CD4-positive, alpha-beta T cell treated with Interferon gamma for 1 hour (primary cell): ENCODE measurements at places on chromosomes 7 and 10.

GRCh38 chr7:23514755-23515154 is 17.0 kb downstream of the TRA2A start:
- no peak for DNase-seq

- no peak for DNase-seq
Measured at GRCh38 chr7:150339409-150339809, 2.0 kb downstream of the RARRES2 start.

DNA sequence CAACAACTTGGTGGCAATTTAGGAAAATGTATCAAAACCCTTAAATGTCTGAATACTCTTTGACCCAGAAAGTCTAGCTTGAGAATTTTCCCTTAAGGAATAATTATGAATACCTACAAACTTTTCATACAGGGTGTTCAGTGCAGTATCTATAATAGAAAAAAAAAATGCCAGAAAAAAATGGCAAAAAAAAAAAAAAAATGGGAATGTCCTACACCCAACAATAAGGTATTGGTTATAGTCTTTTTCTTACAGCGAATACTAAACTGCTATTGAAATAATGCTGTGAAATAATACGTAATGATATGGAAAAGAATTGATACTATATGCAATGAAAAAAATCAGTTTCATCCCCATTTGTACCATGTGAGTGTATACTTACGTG is 44.3 kb downstream of the ZNF800 start:
- no peak for DNase-seq

GRCh38 chr10:71038091-71038633 is 149.8 kb upstream of the PCBD1 start:
- DNase-seq = no peak

DNA sequence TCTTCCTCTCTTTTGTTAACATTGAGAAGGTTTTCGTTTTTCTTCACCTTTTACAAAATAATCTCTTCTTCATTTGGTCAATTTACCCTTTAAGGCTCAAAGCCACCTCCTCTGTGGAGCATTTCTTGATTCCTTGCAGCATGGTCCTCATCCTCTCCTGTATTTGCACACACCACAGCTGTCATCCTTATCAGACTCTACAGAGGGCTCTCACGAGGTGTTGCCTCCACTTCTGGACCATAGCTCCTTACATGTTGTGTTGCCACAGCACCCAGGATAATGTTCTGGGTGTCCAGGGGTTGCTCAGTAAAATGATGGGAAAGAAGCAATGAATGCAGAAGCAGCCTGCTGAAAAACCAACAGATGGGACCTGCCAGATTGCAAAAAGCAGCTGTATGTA is 192.8 kb downstream of the SH2D4B start:
- no peak for DNase-seq

GRCh38 chr7:26868841-26869495 is 4.6 kb upstream of the SKAP2 start:
- no peak for DNase-seq

GRCh38 chr10:74289951-74290350 is 138.9 kb downstream of the ADK start:
- no peak for DNase-seq

- no peak for DNase-seq
Measured at GRCh38 chr7:80330434-80330833, 181.4 kb downstream of the GNAT3 start.

GRCh38 chr10:87054373-87055295 is 34.5 kb downstream of the FAM25A start:
- DNase-seq = no peak

DNA sequence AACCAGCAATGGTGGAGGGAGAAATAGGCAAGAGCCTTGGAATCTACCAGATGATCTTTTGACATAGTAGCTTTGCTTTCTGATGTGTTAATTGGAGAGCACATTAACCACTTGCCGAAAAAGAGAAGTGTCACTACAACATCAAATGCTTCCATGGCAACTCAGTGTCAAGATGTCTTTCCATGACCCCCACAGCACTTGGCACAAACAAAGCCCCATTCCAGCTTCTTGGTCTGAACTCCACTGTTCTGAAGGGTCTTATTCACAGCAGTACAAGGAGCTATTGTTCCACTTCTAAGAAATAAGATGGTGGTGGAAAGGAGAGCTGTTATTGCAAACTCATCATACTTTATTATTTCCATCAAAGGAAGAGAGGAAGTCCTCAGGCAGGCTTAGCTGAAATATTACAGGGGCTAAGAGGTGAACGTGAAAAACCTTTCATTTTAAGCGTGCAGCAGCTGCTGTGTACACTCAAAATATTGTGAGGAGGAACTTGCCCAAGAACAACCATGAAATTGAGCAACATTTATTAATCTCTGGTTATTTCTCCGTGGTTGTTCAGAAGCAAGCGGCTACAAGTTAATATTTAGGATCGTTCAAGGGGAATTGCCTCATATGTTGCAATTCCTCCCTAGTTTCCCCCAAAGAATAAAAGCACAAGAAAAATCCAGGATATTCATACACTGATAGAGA is 354.8 kb upstream of the CELF2 start:
- DNase-seq = no peak

DNA sequence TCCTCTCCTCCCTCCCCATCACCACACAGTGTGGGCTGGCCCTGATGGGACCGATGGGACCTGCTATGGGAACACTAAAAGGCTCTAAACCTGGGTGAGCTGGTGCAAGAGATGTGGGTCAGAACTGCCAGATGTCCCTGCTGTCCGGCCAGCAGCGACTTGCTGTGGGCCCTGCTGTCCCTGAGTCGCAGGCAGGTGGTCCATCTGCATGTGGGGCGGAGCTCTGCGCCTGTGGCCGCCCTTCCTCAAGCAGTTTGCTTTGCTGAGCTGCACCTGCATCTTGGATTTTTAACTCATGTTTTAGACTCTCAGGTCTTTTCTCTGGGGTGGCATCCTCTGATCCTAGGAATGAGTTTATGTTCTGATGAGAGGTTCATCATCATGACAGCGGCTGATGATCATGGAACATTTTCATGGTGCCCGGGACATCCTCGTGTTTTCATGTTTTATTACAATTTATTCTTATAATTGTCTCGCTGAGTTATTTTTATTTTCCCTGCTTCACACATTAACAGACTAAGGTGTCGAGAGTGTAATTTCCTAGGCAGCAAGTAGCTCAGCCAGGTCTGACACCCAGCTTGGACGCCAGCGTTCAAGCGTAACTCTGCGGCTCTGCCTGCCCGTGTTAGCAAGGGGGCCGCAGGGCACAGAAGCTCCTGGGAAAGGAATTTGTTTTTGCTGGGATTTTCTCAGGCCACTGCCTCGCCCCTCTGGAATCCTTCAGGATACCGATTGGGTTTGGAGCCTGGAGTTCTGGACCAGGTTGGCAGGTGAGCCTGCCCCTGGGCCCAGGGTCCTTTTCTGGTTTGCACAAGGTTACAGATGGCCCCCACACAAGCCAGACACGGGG is 615.2 kb upstream of the FOXK1 start:
- DNase-seq = no peak

DNA sequence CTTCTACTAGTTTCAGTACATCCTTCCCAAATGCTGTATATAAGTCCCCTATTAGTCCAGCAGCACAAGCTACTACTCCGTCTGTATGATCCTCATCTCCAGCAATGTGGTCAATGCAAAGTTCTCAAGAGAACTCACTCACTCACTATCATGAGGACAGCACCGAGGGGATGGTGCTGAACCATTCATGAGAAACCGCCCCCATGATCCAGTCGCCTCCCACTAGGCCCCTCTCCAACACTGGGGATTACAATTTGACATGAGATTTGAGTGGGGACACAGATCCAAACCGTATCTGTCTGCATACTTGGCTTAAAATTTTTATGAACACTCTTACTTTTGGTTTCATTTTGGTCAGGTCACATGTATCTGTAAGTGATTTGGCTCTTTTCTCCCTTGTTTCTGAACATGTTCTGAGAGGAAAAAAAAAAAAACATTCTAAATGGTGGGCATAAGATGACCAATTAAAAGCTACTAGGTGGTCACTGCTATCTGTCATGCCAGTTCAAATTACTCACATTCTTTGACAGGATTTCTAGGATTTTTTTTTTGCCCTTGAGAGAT is 60.1 kb downstream of the ZNF783 start:
- no peak for DNase-seq

- DNase-seq = no peak
Measured at GRCh38 chr10:60594476-60595051, 183.7 kb upstream of the CDK1 start.

- DNase-seq = no peak
Measured at GRCh38 chr10:80281784-80282765, 7.4 kb downstream of the MAT1A start.

GRCh38 chr7:55469271-55469681 is 103.0 kb downstream of the VOPP1 start:
- no peak for DNase-seq

- DNase-seq = no peak
Measured at GRCh38 chr10:110174201-110174600, 33.2 kb upstream of the MXI1 start.

- no peak for DNase-seq
Measured at GRCh38 chr7:64541438-64542359, 21.2 kb downstream of the ZNF680 start.

- no peak for DNase-seq
Measured at GRCh38 chr10:60399328-60399727, 9.7 kb upstream of the ANK3 start.

GRCh38 chr7:4052130-4052529 is 630.0 kb upstream of the FOXK1 start:
- no peak for DNase-seq

DNA sequence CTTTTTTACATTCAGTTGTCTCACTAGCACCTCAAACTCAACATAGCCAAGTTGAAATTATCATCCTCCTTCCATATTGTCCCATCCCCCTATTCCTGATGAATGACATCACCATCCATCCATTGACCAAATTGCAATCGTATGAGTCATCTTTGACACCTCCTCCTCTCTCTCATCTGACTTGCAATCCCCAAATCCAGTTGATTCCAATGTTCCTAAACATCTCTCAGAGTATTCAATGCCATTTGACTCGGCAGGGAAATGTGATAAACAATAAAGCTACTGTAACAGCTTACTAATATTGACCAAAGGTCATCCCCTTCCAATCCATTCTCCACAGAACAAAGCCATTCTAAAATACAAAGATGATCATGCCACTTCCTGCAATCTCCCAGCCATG is 1047.8 kb downstream of the NRG3 start:
- no peak for DNase-seq

- DNase-seq = no peak
Measured at GRCh38 chr10:106938513-106938912, 226.0 kb downstream of the SORCS1 start.

DNA sequence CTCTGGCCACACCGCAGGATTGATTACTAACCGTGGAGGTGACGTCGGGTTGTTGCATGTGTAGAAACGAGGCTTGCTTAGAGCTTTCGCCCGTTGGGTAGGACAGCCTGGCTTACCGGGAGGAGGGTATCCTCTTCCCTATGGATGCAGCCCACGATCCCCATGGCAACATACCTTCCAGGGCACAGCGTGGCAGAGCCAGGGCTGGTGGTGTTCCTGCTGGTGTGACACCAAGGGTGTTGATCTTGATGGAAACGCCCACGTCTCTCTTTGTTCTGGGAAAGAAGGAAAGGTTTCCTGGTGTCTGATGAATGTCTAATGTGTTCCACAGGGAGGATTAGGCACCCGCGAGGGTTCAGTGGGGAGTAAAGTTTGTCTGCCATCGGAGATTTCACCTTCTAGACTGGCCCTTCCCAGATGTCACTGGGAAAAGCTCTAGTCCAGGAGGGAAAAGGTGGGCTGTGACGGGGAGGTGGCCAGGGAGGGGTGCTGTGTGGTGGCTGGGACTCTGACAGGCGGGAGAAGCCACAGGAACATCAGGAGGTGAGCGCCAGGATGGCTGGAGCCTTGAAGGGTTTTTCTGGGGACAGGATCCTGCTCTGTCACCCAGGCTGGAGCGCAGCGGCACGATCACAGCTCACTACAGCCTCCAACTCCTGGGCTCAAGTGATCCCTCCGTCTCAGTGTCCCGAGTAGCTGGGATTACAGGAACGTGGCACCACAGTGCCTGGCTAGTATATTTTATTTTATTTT is 102.1 kb downstream of the CUX1 start:
- DNase-seq = no peak

DNA sequence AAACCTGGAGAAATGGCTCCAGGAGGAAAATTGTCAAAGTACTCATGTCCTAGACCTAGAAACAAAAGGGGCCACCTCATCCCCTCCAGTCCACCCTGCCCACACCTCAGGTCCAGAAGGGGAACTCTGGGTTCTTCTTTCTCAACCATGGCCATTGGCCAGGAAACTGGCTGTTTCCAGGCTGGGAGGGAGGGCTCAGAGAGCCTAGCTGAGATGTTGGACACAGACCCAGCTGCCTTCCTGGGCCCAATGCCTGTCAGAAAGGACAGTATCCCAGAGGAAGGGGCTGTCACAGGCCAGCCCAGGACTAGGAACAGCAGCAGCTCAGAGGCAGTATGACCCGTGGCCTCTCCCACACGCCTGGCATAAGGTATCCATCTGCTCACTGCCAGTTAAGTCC is 9.6 kb downstream of the GRID1 start:
- DNase-seq = no peak

- DNase-seq = no peak
Measured at GRCh38 chr10:55631071-55631654, 729.9 kb downstream of the ZWINT start.

DNA sequence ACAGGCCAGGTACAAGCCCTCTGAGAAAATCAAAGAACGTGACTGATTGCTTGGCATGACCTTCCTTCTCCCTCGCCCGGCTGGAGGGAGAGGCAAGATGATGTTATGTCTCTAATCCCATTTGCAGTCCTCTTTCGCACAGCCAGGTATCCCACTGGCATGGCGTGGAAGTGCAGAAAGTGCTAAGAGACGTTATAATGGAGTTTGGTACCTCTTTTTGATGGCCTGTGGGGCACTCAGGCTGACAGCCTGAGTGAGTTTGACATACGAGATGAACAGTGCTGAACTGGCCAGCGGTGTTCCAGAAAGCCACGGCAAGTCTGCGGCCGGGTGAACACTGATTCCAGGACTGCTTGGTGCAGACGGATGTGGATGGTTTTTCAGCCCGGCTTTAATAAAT is 241.6 kb downstream of the RAB11FIP2 start:
- no peak for DNase-seq

DNA sequence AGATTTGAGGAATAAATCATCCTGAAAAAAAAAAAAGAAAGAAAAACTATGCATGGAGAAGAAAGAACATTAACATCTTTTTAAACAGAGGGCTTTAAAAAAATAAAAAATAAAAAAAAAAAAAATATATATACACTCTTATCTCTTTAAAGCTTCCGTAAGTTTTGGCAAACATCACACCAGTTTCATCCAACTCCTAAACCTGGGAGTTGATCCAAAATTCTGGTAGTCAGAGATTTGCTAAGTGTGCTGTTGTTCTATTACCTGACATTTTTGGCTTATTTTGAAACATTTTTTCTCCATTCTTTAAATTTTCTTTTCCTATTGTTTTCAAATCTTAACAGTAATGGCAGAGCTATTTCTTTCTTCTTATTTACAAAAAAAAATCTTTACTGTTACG is 273.1 kb downstream of the AGMO start:
- DNase-seq = no peak
